ENCODE measurements at places on chromosomes 5 and 9.

GRCh38 chr5:160155017-160155750 is 35.9 kb upstream of the PWWP2A start:
- H3K4me3 ChIP-seq, result no peak overlapping the region
- DNase-seq, result no peak
- peaks cover 4% of the 10 kb centered on the region for H3K27me3 ChIP-seq
- no peak overlapping the region for H3K27ac ChIP-seq

GRCh38 chr5:139514486-139514856 is 31.9 kb upstream of the STING1 start:
- peaks cover 67% of the 10 kb centered on the region for H3K4me1 ChIP-seq
- peaks cover 3% of the 10 kb centered on the region for H3K36me3 ChIP-seq
- H3K27me3 ChIP-seq, result peaks cover 3% of the 10 kb centered on the region
- DNase-seq, result no peak
- peak overlapping the region; percentile 59 for H3K27ac ChIP-seq

GRCh38 chr5:110251366-110251765 is 475.1 kb downstream of the TMEM232 start:
- no peak overlapping the region for H3K27ac ChIP-seq
- no peak overlapping the region for H3K4me3 ChIP-seq
- no peaks in the 10 kb centered on the region for H3K27me3 ChIP-seq
- no peaks in the 10 kb centered on the region for H3K36me3 ChIP-seq
- DNase-seq, result no peak
- no peaks in the 10 kb centered on the region for H3K4me1 ChIP-seq

DNA sequence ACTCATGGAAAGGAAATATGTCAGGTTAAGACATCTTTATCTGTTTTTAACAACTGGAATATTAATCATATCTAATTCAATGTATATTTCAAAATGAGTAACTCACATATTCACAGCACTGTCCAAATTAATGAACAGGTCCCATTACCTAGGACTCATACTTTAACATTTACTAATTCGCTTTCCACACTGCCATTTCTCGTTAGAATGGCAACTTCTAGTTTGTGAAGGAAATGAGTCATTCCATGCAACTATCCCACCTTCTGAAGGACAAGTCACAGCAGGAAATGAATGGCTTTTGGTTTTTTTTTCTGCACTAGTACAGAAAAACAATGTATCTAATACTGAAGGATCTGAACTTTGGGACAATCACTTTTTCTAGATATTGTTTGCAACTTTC is 24.6 kb upstream of the IFNK start:
- H3K27me3 ChIP-seq, result peaks cover 6% of the 10 kb centered on the region
- H3K4me1 ChIP-seq, result peaks cover 26% of the 10 kb centered on the region
- peak overlapping the region; percentile 61 for H3K27ac ChIP-seq
- H3K36me3 ChIP-seq, result no peaks in the 10 kb centered on the region

DNA sequence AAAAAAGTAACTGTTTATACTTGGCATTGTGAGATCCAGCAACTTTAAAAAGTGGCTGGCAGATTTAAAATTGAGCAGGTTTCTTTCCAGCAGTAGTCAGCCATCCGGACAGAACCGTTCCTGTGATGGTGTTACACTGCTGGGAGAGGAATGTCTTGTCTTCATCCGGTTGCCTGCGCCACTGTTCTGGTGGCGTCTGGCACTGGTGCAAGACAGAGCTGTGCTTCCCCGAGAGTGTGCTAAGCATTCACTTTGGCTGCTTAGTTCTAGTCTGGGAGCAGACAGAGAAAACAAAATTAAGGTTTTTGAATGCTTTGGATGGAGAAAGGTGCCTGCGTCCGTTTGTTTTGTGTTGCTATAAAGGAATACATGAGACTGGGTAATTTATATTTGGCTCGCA is 35.5 kb upstream of the CREBRF start:
- no peak overlapping the region for H3K4me3 ChIP-seq
- no peak for DNase-seq
- H3K36me3 ChIP-seq, result peaks cover 65% of the 10 kb centered on the region
- no peaks in the 10 kb centered on the region for H3K27me3 ChIP-seq

All from activated T-cell treated with anti-CD3 and anti-CD28 coated beads, Interleukin-2, amount 50 U/mL, for 24 hours (primary cell).